Amniotic stem cell (primary cell): ENCODE measurements at places on chromosomes 5 and 9.

DNA sequence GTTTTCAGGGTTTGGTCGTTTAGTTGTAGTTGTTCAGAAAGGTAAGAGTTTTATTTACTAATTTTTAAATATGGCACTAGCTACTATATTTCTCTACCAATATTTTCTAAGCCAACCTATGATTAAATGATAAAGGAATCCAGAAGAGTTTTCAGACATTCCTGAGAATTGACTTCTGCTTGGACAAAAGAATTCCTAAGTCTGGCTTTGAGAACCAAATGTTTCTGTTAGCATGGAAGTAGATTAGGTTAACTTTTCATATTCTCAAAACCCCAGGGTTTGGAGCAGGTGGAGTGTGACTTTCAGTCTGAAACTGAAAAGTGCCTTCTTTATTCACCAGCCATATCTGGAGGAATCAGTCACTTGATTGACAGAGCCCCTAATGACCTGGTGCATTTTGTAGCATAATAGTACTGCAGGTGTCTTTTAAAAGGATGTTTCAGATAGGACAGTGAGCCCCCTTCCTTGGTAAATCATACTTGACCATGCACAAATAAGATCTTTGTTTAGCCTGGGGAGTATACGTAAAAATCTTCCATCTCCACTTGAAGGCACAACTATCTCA is 457.0 kb upstream of the ZNF462 start:
- no peak for DNase-seq

- DNase-seq: peak; percentile 14
Measured at GRCh38 chr5:150224483-150225027, 34.7 kb downstream of the SLC6A7 start.

GRCh38 chr5:131672776-131673175 is 37.7 kb upstream of the RAPGEF6 start:
- DNase-seq: no peak

GRCh38 chr5:170449232-170449631 is 54.6 kb upstream of the KCNIP1 start:
- DNase-seq: no peak

DNA sequence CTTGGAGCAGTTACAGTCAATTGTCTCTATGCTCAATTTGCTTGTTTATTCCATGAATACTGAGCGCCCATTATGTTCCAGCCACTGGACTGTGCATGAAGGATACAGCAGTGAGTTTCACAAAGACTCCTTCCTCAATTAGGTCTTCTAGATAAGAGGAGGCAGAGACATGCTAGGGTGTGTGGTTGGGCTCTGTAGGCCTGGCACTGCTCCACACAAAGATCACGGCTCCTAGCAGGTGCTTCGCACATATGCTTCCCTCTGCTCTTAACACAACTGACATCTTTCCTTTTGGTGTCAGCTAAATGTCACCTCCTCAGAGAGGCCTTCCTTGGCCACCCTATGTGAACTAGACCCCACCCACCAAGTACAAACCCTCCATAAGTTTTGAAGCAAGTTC is 10.9 kb downstream of the IL12B start:
- no peak for DNase-seq

GRCh38 chr9:102456562-102456961 is 538.6 kb upstream of the CYLC2 start:
- DNase-seq: no peak

DNA sequence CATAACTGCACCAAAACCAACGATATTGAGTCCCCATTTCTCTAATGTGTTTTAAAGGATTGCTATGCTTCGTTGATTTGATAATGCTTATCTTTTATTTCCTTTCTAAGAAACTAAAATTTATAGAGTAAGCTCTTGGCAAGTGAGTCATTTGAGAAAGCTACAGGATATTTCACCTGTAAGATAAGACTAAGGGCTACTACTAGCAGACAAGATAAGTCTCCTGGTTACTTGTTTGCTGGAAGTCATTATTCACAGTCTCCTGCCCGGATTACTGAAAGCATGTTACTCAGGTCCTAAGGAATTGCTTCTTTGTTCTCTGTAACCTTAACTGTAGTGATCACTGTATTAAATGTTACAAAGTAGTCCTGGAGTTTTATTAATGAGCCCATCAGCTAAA is 315.9 kb upstream of the RASA1 start:
- no peak for DNase-seq
